ENCODE measurements at places on chromosomes 1 and 21.

- DNase-seq: no peak
Observed at GRCh38 chr1:206526064-206526911, 19.0 kb downstream of the RASSF5 start.

GRCh38 chr1:159076438-159077119 lies at the start of gene AIM2:
TSS of gene AIM2 (minus strand) at chr1:159076766. CDS start at chr1:159073499, 3,267 bp downstream.
- DNase-seq: no peak

DNA sequence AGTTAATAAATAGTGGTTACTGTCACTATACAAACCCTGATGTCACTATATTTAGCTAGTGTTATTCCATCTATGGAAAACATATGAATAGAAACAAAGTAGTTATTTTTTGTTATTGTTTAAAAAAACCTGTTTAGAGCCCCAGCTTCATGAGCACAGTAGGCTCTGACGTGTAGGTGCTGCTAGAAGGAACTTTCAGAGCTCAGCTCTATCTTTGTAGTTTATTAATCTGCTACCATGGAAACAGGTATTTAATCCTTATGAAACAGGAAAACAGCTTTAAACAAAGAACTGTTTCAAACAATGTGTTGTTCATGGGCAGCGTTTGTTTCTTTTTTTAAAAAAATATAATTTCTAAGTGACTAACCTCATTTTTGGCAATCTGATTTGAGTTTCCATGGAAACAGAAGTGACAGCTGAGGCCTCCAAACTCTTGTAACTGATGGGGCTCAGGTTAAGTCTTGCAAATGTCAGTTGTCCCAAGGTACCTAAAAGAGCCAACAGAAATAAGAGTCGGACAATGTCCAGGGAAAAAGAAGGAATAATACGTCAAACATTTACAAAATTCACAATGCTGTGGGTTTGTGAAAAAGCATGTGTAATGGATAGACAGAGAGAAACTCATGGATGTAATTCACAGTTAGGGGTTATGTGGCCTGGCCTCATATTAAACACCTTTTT lies 162.0 kb upstream of the C21orf91 start:
- no peak for DNase-seq

DNA sequence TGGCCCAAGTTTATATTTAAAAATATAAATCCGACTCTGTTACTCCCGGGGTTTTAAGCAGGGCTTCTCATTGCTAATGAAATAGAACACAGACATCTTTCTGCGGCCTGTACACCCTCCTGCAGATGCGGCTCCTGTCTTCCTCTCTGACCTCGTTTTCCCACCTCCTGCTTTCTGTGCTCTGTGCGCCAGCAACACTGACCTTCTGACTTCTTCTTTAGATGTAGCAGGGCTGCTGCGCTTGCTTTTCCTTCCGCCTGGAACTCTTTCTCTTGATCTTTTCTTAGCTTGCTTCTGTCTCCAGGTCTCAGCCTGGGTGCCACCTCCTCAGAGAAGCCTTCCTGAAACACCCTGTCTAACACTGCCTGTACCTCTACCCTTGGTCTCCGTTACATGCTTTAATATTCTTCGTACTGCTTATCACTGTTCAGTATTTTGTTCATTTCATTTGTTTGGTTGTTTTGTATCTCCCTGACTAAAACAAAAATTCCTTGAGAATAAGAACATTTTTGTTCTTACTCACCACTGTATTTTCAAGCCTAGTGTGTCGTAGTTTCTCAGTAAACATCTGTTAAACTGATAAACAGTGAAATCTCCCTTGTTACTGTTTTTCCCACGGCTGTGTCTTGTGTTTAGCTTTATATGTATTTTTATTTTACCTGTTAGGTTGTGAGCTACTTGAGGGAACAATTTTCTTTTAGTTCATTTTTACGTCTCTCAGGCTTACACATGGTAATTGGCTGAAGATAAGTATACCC lies 79.0 kb downstream of the ST3GAL3 start:
- no peak for DNase-seq
